ENCODE measurements at places on chromosomes 2 and 18. TPM values are rescaled to one million over a fixed set of nuclear protein-coding genes. Genes with fewer than 3 reads are reported as not detected.

The NOP58 gene
- polyA plus RNA-seq = 170 TPM

The TMEM237 gene
- 48.7 TPM for polyA plus RNA-seq

The ACTG2 gene
- 0.67 TPM for polyA plus RNA-seq

The IL1R2 gene
- not detected for polyA plus RNA-seq

The UNC50 gene
- polyA plus RNA-seq = 123 TPM

The PLEKHH2 gene
- 1.1 TPM for polyA plus RNA-seq

The RUFY4 gene
- not detected for polyA plus RNA-seq

The ATRAID gene
- 121 TPM for polyA plus RNA-seq

The VIT gene
- not detected for polyA plus RNA-seq

The IGFBP5 gene
- polyA plus RNA-seq = 1.6 TPM

The LCLAT1 gene
- polyA plus RNA-seq = 10.9 TPM

All from neural cell (in vitro differentiated cells).